CD8-positive, alpha-beta T cell (primary cell): ENCODE measurements at places on chromosomes 4 and X.

GRCh38 chr4:142016031-142016430 is 379.6 kb downstream of the IL15 start:
- DNase-seq: no peak

GRCh38 chr4:137307806-137308205 is 224.5 kb downstream of the PCDH18 start:
- DNase-seq: no peak

GRCh38 chr4:14064984-14065383 is 437.5 kb upstream of the BOD1L1 start:
- no peak for DNase-seq

GRCh38 chr4:97912156-97912555 is 231.1 kb downstream of the STPG2 start:
- DNase-seq: no peak
